Common myeloid progenitor, CD34-positive (primary cell): ENCODE measurements at places on chromosomes 3 and 15.

DNA sequence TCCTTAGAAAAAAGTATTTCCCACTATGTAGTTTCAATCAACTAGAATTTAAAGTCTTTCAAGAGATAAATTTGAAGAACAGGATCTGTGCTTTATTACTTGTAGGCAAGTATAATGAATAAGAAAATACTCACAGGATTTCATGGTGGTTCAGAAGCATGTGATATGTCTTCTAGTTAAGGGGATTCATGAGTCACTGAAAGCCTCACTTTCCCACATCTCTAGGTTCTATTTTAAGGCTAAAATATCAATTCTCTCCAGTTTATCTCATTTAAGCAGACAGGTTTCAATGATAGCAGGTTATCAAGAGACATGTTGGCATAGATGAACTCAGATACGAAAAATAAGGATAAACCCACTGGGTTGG, 437.8 kb upstream of the BCHE start:
- no peaks in the 10 kb centered on the region for H3K36me3 ChIP-seq
- no peaks in the 10 kb centered on the region for H3K27me3 ChIP-seq
- DNase-seq, result no peak
- no peak overlapping the region for H3K4me3 ChIP-seq

DNA sequence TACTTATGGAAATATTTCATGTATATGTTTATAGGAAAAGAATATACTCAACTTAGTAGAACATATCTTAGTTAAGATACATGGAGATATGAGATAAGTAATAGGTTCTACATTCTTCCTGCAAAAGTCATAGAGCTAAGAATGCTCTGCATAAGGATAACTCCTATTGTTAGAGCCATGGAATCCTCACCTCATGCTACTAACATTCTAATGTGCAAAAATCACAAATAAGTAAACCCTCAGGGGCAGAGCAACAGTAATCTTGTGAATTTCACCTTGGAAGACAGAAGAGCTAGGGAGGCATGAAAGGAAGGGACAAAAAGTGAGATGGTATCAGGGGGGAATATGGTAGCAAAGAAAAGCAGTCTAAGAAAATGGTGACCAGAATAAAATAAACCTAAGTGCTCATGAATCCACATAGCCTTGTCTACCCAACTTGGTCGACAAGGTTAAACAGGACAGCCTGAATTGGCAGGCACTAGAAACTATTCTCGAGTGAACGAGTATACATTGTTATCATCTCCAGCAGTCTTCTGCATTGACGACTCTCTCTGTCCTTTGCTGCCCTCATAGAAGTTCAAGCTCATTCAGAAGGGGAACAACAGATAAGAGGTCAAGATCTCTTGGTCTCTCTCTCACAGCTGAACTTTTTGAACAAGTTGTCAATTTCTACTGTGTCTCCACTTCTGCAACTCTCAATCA, 52.8 kb downstream of the XRN1 start:
- no peaks in the 10 kb centered on the region for H3K27me3 ChIP-seq
- no peak overlapping the region for H3K27ac ChIP-seq
- no peak overlapping the region for H3K4me3 ChIP-seq
- H3K4me1 ChIP-seq, result no peaks in the 10 kb centered on the region
- no peak for DNase-seq
- peaks cover 50% of the 10 kb centered on the region for H3K36me3 ChIP-seq

- H3K4me1 ChIP-seq, result no peaks in the 10 kb centered on the region
- no peaks in the 10 kb centered on the region for H3K36me3 ChIP-seq
- no peak for DNase-seq
- no peaks in the 10 kb centered on the region for H3K27me3 ChIP-seq
- H3K4me3 ChIP-seq, result no peak overlapping the region
These were observed 178.9 kb downstream of the KCNMB2 start for GRCh38 chr3:178714925-178715832.

DNA sequence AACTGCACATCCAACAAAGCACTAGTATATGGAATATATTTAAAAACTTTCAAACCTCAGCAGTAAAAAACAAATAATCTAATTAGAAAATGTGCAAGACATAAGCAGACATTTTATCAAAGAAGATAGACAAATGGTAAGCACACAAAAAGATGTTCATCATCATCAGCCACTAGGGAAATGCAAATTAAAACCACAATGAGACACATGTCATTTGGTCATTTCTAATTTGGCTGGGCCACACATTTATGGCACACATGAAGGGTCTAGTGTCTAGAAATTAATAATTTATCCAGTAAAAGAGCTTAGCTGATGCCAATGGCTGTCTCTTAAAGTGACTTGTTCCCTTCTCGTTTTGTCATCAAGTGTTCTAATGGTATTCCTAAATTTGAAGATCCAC, 45.8 kb downstream of the ARHGAP31 start:
- H3K4me3 ChIP-seq, result no peak overlapping the region
- H3K36me3 ChIP-seq, result no peaks in the 10 kb centered on the region
- no peaks in the 10 kb centered on the region for H3K27me3 ChIP-seq
- DNase-seq, result no peak
- H3K27ac ChIP-seq, result no peak overlapping the region

- no peak for DNase-seq
- H3K27ac ChIP-seq, result no peak overlapping the region
- H3K27me3 ChIP-seq, result no peaks in the 10 kb centered on the region
- no peaks in the 10 kb centered on the region for H3K4me1 ChIP-seq
- H3K4me3 ChIP-seq, result no peak overlapping the region
These were observed 39.8 kb downstream of the CHDH start for GRCh38 chr3:53806182-53807116.

- no peaks in the 10 kb centered on the region for H3K27me3 ChIP-seq
- no peaks in the 10 kb centered on the region for H3K36me3 ChIP-seq
- H3K4me1 ChIP-seq, result no peaks in the 10 kb centered on the region
- H3K4me3 ChIP-seq, result no peak overlapping the region
- DNase-seq, result peak; percentile 25
These were observed 229.0 kb downstream of the OXSM start for GRCh38 chr3:26018889-26019288.

DNA sequence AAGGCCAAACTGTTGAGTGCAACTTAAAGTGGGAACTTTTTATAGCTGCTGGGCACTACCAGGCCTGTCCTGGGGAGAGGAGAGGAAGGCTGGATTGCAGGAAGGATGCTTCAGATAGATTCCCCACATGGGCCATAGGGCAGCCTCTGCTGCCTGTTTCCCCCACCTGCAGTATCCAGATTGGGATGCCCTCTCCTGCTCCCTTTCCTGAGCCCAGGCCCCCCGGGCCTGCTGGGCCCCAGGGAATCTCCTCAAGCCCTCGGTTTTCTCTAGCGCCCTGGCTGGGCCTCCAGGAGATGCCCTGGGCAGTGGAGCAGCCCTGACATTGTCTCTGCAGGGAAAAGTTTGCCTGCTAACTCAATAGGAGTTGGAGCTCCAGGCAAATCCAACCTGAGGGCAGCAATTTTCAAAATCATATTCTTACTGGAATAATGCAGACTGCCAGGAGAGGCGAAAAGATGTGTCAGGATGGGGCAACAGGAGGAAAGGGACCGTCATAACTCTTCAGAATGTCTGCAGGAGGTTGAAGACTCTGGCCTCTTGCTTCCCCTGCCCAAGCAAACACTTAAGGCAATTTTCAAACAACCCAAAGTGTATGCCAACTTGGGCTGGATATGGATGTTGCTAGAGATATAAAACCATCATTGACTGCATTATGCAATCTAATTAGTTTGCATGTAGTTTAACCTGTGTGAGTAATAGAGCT, 4.4 kb downstream of the NR2F2 start:
- H3K4me1 ChIP-seq, result no peaks in the 10 kb centered on the region
- no peak overlapping the region for H3K4me3 ChIP-seq
- H3K27me3 ChIP-seq, result peaks cover 95% of the 10 kb centered on the region
- H3K27ac ChIP-seq, result no peak overlapping the region
- no peaks in the 10 kb centered on the region for H3K36me3 ChIP-seq

- peaks cover 10% of the 10 kb centered on the region for H3K27me3 ChIP-seq
- no peaks in the 10 kb centered on the region for H3K4me1 ChIP-seq
- H3K27ac ChIP-seq, result no peak overlapping the region
- DNase-seq, result no peak
These were observed 120.9 kb downstream of the BDH1 start for GRCh38 chr3:197434830-197435229.

DNA sequence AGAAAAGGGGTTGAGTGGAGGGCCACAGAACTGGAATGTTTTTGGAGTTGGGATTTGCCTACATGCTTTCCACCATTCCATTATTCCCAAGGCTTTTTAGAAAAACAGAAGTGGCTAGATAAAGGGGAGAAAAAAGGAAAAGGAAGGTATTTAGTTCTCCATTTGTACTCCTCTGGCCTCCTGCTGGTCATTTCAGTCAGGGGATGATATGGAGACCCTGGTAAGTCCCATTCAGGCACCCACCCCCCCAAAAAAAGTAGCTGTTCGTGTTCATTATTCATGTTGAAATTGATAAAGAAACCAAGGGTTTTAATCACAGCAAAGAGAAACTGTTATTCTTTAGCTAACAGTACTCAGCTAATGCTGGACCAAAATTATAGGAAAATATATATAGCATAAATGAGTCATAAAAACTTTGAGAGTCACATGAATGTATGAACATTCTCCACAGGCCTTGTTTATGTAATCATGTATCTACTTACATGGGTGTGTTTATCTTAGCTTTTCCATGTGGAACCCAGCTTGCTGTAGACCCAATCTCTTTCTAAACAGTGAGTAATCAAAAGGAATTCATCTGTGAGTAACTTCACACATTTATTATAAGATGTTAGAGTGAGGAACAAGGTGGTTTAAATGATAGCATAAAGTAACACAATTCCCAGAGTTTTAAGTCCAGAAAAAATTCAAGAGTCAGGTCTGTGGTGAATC, 167.2 kb downstream of the KCNMB2 start:
- no peaks in the 10 kb centered on the region for H3K27me3 ChIP-seq
- DNase-seq, result no peak
- H3K27ac ChIP-seq, result no peak overlapping the region
- H3K4me3 ChIP-seq, result no peak overlapping the region
- no peaks in the 10 kb centered on the region for H3K36me3 ChIP-seq

DNA sequence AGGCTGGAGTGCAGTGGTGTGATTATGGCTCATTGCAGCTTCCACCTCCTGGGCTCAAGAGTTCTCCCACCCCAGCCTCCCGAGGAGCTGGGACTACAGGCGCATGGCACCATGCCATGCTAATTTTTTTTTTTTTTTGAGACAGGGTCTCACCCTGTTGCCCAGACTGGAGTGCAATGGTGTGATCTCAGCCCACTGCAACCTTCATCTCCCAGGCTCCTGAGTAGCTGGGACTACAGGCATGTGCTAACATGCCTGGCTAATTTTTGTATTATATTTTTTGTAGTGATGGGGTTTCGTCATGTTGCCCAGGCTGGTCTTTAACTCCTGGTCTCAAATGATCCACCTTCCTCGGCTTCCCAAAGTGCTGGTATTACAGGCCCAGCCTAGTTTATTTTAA, 4.0 kb downstream of the TEX9 start:
- no peak for DNase-seq
- no peak overlapping the region for H3K27ac ChIP-seq
- no peaks in the 10 kb centered on the region for H3K27me3 ChIP-seq
- no peaks in the 10 kb centered on the region for H3K36me3 ChIP-seq
- H3K4me3 ChIP-seq, result no peak overlapping the region

DNA sequence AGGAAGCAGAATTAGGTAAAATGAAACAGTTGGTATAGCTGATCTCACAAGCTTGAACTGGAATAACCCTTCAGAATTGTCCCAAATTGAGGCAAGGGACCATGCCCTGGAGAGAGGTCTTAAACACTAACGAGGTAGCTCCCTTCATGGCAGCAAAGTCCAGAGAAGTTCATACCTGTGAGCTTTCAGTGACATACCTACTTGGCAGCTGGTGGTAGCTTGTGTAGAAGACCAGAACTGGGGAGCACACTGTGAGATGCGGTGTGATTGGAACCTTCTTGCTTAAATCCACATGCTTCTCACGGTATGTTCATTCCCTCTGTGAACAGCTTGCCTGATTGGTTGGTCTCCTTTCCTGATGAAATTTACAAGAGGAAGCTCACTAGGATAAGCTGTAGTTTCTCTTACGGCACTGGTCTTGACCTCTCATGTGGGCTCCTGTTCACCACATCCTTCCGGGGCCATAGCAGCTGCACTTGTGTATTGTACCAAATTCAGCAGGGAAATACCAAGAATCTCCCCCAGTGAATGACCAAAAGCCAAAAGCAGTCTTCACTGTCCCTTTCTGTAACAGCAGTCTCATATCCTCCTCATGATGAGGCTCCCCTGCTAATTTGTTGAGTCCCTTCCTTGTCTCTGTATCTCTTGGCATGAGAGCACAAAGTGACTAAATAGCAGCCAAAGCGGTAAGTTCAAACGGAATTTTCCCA, 483.7 kb upstream of the FRG2C start:
- DNase-seq, result no peak
- no peaks in the 10 kb centered on the region for H3K36me3 ChIP-seq
- H3K4me1 ChIP-seq, result no peaks in the 10 kb centered on the region
- no peak overlapping the region for H3K4me3 ChIP-seq

GRCh38 chr3:185221203-185221602, 32.6 kb downstream of the EHHADH start:
- no peak for DNase-seq
- H3K27ac ChIP-seq, result no peak overlapping the region
- H3K27me3 ChIP-seq, result no peaks in the 10 kb centered on the region
- no peak overlapping the region for H3K4me3 ChIP-seq
- H3K36me3 ChIP-seq, result peaks cover 6% of the 10 kb centered on the region

- no peak overlapping the region for H3K27ac ChIP-seq
- no peak overlapping the region for H3K4me3 ChIP-seq
- peaks cover 3% of the 10 kb centered on the region for H3K4me1 ChIP-seq
- H3K27me3 ChIP-seq, result no peaks in the 10 kb centered on the region
These were observed 41.3 kb upstream of the PRTG start for GRCh38 chr15:55784286-55784685.
